ENCODE measurements at places on chromosomes 11 and 22. TPM values are rescaled to one million over a fixed set of nuclear protein-coding genes. Genes with fewer than 3 reads are reported as not detected.
A peak's percentile ranks its signal among the peaks of the same experiment; 100 is the strongest.

The BDNF gene
- total RNA-seq, result 0.78 TPM

The TRIM21 gene
- total RNA-seq, result 6.6 TPM

GRCh38 chr11:112167145-112167544, at the start of gene TEX12:
Gene TEX12, plus strand, starts transcription at chr11:112167372. Its CDS starts 1,897 bp downstream, at chr11:112169269.
- DNase-seq, result no peak

- DNase-seq, result no peak
Observed at GRCh38 chr11:58832056-58832645, 12.4 kb downstream of the GLYATL2 start.

- peak; percentile 62 for DNase-seq
Observed at GRCh38 chr22:39316440-39317083, 2.9 kb downstream of the RPL3 start.

All from occipital lobe (tissue), 3 donors.